D721Med (cell line): ENCODE measurements at places on chromosomes 2 and 18.

DNA sequence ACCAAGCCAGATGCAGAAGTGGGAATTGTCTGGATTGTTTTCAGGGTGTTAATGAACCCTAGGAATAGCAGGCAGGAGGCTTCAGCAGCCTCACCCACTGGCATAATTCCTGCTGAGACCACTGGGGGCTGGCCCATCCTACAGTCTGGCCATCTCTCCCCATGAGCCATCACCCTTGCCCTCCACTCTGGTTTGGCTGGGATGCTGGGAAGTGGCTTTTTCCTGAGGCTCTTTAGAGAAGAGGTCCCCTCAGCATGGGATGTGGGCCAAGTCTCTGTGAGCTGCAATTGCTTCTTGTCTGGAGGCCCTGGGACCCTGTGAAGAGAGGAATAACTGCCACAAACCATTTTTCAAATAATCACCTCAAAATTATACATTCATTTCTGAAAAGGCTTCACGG, 4.0 kb downstream of the TCF7L1 start:
- DNase-seq: no peak

- no peak for DNase-seq
These were observed 127.4 kb downstream of the CHST9 start for GRCh38 chr18:27057519-27058234.

DNA sequence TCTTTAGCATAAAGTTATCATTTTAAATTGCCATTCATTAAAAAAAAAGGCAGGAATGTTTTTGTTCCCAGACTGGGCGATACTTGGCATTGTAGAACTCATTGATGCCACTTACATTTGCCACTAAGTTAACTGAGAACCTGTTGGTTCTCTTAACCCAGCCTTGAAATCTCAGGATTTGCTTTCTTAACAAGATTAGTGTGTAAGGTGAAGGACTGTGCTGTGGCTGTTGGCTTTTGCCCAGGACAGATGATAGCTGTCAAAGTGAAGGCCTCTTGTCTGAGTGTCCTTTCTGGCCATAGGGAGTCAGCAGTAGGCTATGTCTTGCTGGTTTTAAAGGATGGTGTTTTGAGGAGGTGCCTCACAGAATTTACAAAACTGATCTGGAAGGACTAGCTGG, 2.6 kb downstream of the DPYSL5 start:
- DNase-seq: no peak

DNA sequence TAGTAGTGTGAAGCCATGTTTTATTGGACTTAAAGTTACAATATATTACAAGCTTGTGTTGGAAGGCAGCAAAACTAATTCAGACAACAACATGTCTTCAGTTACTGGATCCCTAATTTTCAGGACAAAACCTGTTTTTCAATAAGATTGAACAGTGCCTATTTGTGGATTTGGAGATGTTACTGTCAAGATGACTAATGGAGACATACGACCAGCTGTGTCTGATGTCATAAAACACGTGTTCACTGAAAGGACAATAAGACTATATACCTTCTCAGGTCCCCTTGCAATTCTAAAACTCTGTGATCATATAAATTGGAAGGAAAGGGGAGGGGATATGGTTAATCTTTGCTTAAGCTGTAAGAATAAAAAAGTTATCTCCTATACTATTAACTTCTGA, 21.7 kb downstream of the METTL21A start:
- no peak for DNase-seq

GRCh38 chr2:67290451-67291290, 106.5 kb upstream of the ETAA1 start:
- DNase-seq: no peak

- DNase-seq: no peak
These were observed 77.1 kb upstream of the RAPH1 start for GRCh38 chr2:203612246-203612645.

DNA sequence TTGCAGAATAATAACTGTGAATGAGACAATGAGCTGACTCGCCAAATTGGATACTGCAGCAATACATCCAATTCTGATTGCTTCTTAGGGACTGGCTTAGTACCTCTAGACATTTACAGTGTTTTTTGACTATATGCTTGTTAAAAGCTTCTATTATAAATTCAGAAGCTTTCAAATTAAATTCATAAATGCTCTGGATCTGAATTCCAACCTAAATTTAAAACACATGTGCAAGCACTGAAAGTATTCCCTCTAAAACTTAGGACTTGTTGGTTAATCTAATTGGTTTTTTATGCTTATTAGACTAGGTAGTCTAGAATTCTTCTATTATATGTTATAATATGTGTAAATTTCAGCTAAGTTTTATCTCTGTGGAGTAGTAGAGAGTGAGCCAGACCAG, 306.9 kb downstream of the CPS1 start:
- no peak for DNase-seq

GRCh38 chr2:74255660-74256213, 57.3 kb downstream of the MTHFD2 start:
- no peak for DNase-seq

DNA sequence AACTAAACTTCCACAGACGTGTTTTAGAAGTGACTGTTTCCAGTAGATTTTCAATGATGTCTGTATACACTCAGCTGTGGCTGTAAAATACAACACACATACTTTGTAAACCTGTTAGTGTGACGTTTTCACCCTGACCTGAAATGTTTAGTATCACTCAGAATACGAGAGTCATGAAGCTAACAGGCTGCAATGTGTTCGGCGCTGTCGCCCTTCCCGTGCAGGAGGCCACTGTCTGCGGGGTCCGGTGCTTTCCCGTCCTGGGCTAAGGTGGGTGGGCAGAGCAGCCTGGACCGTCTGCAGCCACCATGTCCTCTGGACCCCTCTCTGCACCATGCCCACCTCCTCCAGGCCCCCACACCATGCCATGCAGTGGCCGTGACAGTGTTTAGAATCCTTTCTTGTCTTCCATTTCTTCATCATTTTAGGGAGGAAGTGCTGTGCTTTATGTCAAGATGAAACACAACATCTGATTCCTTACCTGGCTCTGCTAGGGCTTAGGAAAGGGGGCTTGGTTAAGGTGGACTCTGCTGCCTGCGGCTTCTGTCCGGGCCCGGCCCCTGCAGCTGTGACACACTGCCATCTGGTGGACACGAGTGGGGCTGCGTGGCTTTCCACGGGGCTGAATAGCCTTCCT, 53.8 kb upstream of the RBM44 start:
- peak; percentile 79 for DNase-seq

DNA sequence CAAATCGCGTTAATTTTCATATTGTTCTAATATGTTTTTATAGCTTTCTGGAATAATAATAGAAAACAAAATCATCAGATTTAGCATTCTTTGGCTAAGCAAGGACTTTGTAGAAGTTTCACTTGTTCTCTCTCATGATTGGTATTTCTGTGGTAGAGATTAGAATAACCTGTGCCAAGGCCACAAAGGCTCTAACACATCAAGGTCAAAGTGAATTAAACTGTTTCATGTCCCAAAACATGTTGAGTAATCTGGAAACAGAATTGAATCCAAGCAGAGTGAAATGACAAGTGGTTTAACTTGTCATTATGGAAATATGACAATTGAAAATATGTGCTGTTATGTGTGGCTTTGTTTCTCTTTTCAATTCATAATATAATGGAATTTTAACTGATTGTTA, 617.4 kb downstream of the CCDC85A start:
- DNase-seq: no peak

DNA sequence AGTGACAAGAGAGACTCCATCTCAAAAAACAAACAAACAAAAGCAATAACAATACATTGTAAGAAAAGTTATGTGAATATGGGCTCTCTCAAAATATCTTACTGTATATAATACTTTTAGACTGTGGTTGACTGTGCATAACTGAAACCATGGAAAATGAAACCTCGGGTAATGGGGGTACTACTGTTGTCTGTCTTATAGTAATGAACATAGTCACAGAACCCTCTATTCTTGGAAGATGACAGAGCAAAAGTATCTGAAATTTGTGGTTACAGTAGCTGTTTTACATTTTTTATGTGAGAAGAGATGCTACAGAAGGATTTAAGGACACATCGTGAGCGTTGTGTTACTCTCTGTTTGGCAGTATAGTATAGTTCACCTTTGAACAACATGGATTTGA, 60.5 kb downstream of the MAP4K4 start:
- DNase-seq: no peak

- no peak for DNase-seq
These were observed 40.3 kb downstream of the AP1S3 start for GRCh38 chr2:223797037-223797436.

- no peak for DNase-seq
These were observed 240.8 kb upstream of the RGPD4 start for GRCh38 chr2:107585851-107586250.

GRCh38 chr2:46875226-46875899, 40.2 kb downstream of the MCFD2 start:
- no peak for DNase-seq

DNA sequence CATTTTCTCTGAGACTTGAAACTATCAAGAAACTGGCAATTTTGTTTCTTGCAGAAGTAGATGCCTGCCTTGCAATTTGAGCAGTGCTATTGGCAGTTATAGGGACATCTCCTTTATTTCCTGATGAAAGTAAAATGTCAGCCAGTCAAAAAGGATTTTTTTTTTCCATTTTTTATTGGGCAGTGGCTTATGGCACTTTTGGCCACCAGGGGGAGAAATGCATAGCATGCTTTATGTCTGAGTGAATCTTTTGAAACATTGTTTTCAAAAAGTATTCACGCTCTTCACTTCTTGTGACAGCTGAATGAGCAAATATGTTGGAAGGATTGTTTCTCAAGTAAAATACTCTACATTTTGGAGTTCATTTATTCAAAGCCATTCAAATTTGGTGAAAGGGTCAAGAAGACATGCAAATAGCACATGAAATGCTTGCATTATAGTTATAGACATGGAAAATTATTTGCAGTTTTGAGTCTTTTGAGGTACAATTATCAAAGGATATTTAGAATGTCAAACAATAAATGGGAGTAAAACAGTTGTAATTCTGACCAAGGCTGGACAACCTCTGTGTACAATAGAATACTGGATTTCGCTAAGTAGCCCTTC, 491.0 kb downstream of the CDH2 start:
- DNase-seq: no peak

- no peak for DNase-seq
These were observed 274.7 kb downstream of the ZNF521 start for GRCh38 chr18:25077038-25077943.
